ENCODE measurements at places on chromosomes 7 and 10. TPM values are rescaled to one million over a fixed set of nuclear protein-coding genes. Genes with fewer than 3 reads are reported as not detected.

The COBL gene
- polyA plus RNA-seq = 1.6 TPM

The ADCY1 gene
- 1.2 TPM for polyA plus RNA-seq

DNA sequence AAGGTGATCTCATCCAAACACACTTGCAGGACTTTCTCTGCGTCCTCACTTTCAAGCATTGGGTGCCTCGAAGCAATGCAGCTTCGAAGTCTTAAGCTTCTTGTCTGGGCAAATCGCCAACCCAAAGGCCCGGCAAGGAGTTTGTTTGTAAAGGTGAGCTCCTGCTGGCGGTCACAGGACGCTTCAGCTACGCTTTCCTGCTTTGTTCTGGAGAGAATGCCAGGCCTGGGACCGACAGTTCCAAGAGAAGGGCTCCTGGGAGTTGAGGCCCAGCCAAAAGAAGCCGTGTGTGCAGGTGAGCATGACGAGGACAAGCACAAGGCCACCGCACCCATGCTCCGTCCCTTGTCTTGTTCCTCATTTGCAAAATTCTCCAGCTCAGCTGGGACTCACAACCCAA is 106.6 kb upstream of the DOCK1 start:
- DNase-seq = no peak

The SFTPA1 gene
- not detected for polyA plus RNA-seq

- DNase-seq = no peak
Measured at GRCh38 chr7:147296986-147297385, 1180.4 kb downstream of the CNTNAP2 start.

The FXYD4 gene
- not detected for polyA plus RNA-seq

DNA sequence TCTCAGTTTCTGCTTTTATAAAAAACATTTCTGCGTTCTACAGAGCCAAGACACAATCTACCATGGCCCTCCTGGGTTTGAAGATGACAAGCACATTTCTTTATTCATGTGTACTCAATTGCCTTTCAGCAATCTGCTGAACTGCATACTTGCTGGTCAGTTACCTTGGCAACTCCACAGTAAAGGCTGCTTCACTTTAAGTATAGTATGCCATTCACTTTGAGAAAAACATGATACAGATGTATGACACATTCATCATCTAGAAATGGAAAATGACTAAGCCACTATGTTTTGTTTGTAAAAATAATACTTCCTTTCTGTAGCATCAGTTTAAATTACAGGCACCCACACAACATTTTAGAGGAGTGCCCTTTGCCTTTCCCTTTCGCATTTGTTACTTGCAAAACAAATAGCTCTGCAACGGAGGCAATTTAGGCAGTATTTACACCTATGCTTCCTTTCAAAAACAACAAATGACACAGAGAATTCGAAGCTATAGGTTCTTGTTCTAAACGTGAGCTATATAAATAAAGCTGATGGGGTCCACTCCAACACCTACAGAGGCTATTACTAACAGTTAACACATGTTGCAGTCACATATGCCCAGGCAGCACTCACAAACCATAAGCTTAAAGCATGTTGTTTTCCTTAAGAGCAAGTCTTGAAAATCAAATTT is 23.5 kb downstream of the SGCE start:
- DNase-seq = no peak

GRCh38 chr7:138871814-138872090 is 73.8 kb upstream of the ATP6V0A4 start:
- no peak for DNase-seq

- DNase-seq = no peak
Measured at GRCh38 chr10:113300617-113301016, 252.2 kb upstream of the HABP2 start.

DNA sequence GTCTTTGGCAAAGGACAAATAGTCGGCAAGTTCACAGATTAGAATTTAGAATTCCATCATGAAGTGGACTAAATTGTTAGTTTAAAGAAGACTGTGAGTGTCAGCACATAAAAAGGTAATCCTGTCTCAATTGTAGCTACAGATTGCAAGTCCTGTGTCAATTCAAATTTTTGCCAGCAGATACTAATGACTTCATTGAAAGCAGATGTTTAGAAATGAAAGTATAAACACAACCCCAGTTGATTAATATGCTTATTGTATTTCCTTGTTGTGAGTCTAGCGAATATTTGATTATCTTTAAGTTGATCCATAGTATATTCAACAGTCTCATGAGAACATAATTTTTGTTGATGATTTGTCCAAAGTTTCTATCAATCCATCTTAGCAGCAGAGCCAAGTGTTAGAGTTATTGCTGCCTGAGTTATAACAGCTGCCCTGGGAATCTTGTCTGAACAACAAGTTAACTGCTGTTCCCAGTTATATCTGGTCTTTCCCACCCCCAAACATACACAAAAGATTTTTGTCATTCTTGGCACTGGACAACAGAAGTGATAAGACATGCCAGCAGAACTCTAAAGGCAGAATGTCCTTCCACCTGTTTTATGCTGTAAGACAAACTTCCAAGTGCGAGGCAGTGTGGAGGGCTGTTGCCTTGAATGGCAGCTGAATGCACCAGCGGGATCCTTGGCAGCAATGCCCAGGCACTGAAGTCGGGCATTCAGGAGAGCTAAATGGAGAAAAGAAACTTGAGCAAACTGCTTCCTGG is 21.3 kb upstream of the HERPUD2 start:
- no peak for DNase-seq

DNA sequence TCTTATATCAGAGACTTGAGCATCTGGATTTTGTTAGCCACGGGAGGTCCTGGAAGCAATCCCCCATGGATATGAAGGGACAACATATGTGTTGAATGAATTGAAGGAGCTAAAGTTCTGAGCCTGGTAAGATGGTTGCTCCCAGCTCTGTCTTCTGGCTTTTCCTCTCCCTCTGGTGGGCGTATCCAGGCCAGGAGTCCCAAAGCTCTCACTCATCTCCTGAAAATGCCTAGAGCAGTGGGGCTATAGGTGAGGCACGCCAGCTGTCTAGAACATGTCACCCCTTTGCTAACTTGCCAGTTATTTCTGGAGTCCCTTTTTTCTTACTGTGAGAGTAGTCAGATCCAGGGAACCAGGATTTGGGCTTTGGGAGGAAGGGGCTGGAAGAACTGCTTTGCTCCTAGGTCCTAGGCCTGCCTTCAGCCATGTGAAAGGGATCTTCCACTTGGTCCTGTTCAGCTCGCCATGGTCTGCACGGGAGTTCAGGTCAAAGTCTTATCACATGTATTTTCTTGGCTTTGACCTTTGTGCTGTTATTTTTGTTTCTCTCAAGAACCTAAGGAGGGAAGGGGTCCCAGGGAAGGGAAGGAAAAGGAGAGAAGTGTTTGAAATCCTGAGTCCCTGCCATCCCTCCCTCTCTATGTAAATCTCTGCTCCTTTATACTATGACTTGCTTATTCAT is 73.6 kb downstream of the MINPP1 start:
- no peak for DNase-seq

The STX1A gene
- polyA plus RNA-seq = 9.8 TPM

The STEAP1 gene
- polyA plus RNA-seq = 8.1 TPM

DNA sequence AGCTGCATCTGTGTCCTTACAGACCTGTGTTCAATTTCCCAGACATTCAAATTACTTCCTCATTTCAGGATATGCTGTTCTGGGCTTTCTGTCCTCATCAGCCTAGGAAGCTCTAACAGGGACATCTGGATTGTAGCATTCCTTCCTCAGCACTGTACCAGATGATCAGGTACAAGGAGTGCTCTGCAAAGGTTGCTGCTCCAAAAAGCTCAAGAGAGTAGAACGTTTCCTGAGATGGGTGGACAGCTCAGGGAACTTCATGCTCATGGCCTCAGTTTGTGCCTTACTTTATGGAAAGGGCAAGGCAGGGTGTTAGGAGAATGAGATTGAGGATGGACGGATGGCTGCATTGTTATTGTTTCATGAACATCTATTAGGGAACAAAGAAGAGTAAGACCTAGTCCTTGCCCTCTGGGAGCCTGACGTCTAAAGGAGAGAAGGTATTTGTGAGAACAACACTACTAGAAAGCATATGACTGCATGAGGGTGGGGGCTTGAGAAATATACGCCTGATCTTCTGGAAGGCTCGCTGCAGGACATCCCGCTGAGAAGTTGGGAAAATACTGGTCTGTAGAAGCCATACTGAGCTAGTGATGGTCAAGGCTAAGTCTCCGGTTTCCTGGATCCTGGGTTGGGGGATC is 10.5 kb upstream of the ZNF212 start:
- no peak for DNase-seq

The ACSM6 gene
- polyA plus RNA-seq = 0.42 TPM

DNA sequence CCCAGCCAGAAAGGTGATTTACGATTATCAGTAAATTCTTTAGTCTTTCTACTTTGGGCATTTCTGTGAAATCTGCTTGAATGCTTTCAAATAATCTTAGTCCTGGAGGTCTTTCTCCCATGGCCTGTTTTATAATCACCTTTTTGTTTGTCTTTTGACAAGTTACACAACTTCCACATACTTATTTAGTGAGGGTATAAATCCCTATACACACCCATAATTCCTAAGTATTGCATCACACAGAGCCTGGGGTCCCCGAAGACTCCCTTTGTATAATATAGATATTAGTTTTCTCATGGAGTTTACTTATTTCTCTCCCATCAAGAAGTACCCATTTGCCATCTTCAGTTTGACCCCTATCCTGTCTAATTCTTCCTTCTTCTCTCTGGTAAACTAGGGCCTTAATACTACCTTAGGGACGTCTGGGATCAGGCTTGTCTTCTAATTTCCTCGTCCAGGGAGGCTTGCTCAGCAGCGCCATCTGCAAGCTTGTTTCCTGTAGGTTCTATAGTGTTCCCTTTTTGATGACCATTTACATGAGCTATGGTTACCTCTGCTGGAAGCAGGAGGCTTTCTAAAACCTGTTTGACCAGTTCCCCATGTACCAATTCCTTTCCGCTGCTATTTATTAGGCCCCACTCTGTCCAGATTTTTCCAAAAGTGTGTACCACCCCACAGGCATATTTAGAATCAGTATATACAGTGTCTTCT is 8.1 kb downstream of the DNAH11 start:
- DNase-seq = no peak

DNA sequence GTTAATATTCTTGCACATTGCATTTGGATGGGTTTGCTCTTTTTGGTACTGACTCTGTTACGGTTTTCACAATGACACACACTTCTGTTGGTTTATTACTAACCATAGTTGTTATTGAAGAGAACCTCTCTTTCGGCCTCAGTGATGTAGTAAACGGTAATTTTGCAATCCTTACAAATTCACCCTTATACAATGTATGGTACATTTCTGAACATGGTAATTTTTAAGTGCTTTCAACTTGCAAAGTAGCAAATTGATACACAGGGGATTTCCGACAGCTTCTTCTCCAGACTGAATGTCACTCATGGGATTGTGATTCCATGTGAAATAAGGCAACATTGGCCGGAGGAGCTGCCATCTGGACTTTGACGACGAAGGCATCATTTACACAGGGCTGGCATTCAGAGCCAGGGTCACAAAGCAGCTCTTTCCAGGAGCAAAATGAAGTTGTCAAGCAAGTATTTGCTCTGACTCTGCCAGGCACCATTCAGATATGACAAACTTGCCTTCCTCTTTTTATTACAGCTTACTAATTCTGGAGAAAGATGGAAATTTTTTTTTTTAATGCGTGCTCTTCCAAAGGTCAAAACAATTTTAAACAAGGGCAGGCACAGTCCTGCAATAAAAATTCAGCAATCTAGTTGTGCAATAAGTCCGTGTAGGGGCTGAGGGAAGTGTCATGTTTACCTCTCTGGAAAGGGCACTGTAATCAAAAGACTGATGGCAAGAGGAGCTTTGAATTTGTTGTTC is 711.5 kb upstream of the C7orf33 start:
- no peak for DNase-seq

All from urinary bladder (tissue), 4 donors.